ENCODE measurements at places on chromosomes 16 and 17.

- DNase-seq: no peak
Observed at GRCh38 chr17:10117581-10118001, 80.8 kb downstream of the GAS7 start.

DNA sequence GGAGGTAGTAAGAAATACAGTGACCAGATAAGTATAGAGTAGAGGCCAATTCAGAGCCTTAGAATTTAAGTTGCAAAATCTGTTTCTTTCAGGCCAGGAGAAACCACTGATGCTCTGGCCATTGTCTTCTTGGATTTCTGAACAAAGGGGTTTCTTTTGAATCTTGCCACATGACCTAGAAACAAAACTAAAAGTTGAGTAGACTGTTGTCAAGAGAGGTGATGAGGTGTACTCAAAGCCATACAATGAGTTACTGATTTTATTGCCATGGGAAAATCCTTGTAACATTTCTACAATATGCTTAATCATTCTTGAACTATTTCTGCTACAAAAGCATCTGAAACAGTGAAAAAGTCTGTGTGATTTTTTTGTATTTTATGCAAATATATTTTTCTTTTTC lies 881.3 kb downstream of the CDH11 start:
- no peak for DNase-seq

DNA sequence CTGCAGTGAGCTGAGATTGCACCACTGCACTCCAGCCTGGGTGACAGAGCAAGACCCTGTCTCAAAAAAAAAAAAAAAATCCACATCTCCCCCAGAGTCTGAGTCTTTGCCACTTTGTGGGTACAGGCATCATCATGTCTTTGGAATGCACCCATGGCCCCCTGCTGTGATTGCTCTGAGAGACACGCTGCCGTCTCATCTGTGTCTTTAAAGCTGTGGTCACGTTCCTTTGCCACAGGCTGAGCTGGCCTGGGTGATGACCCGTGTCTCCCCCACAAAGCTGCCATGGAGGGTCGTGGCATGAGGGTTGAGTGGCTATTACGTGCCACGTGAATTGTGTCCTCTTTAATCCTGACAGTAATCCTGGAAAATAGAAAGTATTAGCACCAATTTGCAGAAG lies 20.2 kb downstream of the CRISPLD2 start:
- no peak for DNase-seq

DNA sequence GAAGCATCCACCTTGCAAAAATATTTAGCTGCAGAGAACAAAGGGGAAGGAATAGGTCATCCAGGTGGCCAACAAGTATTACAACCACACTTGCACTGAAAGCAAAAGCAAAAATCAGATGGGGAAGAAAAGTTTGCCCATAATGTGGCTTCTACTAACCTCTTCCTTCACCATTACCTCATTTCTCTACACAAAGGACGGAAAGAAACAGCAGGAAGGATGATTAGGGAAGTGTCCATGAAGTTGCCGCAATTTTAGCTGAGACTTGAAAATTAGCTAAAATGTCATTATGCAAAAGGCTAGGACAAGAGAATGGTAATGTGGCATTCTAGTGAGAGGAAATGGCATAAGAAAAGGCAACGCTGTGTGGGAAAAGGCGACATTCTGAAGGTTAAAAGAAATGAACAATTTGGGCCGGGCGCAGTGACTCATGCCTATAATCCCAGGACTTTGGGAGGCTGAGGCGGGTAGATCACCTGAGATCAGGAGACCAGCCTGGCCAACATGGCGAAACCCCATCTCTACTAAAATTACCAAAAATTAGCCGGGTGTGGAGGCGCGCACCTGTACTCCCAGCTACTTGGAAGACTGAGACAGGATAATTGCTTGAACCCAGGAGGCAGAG lies 13.7 kb downstream of the KANSL1 start:
- no peak for DNase-seq

- no peak for DNase-seq
Observed at GRCh38 chr16:89583895-89584644, 8.5 kb downstream of the CPNE7 start.

- no peak for DNase-seq
Observed at GRCh38 chr16:71542377-71542776, 16.2 kb downstream of the CHST4 start.

GRCh38 chr16:48492133-48492532 lies 106.9 kb upstream of the SIAH1 start:
- DNase-seq: no peak

DNA sequence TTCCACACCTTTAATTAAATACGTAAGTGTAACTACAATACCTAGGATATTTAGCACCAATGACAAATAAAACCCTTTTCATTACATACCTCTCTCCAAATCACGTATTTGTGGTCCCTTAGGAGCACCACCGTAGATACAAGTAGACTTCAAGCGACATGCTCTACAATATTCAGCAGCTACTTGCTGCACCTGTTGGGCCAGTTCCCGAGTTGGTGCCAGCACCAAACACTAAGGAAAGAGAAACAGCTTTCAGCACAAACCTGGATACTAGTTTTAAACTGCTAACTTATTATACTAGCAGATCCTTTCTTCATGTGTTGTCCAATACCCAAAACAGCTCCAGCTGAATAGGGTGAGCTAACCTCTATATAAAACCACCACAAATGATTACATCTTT lies 2.7 kb downstream of the DDX5 start:
- no peak for DNase-seq

DNA sequence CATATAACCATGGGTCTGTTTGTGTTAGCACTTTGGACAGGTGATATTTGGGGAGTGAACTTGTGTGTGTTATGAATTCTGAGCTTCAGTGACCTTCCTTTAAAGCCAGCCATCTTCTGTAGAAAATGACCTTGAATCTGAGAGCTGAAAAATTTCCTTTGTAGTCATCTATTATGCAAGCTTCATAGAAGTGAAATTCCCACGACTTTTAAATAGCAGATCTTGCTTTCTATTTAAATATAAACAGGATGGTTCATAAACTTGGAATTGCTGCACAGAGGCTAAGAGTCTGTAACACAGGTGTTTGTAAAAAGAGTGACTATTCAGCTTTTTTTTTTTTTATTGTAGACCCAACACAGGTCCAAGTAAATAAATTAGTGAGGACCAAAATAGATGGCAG lies 85.5 kb downstream of the MARCHF10 start:
- DNase-seq: no peak

DNA sequence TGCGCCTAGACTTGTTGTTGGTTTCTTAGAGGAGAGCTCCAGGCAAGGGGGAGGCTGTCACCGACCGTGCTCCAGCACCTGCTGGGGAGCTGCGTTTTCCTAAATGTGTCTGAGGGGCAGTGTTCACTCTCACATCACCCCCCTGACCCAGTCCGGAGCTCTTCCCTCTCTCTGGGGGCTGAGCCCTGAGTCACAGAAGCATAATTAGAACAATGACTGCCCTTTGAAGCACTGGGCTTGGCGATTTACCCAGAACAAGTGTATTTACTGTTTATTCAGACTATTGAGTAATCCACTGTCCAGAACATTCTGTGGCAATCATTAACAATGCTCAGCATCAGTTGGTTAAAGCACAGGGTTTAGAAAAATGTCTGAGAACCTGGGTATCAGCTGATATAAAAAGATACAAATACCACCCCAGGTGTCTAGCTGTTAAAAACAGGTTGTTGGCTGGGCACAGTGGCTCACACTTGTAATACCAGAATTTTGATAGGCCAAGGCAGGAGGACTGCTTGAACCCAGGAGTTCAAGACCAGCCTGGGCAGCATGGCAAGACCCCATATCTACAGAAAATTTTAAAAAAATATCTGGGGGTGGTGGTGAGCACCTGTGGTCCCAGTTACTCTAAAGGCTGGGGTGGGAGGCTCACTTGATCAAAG lies 8.1 kb downstream of the CES4A start:
- peak; percentile 24 for DNase-seq

GRCh38 chr17:9802697-9803096 lies 11.3 kb upstream of the DHRS7C start:
- DNase-seq: no peak

DNA sequence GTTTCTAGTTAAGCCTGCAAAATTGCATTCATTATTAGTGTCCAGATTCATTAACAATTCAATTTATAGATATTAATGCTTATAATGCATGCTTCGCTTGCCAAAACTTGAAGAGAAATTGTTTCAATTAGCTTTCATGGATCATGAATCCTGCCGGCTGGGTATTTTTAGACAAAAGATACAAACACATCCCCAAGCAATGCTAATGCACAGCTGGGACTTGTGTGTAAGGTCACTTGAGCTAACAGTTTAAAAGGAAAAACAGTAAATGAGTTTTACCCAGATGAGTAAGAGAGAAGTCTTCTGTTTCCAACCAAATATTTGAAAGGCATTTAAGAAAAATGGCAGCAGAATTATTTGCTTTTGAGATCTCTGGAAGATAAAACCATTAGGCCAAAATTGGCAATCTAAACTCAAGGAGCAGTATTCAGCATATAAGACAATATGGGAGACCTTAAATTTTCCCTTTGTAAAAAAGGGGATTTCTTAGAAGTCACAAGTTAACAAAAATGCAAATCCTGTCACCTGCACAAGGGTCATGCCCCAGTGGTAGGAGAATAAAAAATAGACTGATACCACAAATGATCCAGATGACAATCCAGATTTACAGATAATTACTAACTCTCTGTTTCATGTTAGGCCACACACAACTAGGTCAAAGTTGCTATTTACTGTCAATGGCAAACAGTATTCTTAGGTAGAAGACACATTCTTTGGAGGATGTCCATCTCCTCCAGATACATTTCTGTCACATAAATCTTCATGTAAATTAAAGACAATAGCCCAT lies 418.4 kb upstream of the PMFBP1 start:
- DNase-seq: peak; percentile 41

DNA sequence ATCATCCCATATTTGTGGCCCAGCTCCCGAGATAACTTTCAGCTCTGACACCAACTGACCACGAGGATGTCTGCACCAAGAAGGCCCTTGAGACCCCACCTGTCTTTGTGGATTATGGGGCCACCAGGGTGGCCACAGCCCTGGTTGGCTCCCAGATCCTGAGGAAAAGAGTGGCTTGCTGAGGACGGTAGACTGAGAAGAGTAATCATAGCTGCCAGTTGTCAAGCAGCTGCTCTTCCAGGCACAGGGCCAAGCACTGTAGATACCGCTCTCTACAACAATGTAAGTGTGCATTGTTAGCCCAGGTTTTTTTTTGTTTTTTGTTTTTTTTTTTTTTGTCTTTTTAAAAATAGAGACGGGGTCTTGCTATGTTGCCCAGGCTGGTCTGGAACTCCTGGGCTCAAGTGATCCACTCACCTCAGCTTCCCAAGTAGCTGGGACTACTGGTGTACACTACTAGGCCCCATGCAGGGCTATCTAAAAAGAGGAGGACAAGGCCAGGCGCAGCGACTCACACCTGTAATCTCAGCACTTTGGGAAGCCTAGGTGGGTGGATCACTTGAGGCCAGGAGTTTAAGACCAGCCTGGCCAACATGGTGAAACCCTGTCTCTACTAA lies 9.6 kb downstream of the ZNF205 start:
- no peak for DNase-seq

GRCh38 chr16:30069611-30070462 lies 4.3 kb downstream of the ALDOA start:
- no peak for DNase-seq

DNA sequence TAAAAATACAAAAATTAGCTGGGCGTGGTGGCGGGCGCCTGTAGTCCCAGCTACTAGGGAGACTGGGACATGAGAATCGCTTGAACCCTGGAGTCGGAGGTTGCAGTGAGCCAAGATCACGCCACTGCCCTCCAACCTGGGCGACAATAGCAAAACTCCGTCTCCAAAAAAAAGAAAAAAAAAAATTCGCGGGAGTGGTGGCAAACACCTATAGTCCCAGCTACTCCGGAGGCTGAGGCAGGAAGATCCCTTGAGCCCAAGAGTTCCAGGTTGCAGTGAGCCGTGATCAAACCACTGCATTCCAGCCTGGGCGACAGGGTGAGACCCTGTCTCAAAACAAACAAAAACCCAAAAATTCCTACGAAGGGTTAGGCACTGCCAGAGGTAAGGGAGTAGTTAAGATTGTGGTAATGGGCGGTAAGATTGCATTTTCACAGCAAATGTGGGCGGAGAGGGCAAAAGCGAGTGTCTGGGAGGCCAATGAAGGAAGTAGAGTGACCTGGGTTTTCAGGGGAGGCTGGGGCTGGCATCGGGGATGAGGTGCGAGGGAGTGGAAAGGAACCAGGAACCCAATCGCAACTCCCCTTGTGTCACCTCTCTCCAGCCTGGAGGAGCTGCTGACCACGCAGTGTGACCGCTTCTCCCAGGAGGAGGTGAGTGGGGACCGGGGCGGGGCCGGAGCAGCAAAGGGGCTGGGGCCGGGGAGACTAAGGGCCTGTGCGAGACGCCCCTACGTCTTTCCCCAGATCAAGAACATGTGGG lies 2.6 kb downstream of the MYL11 start:
- no peak for DNase-seq

DNA sequence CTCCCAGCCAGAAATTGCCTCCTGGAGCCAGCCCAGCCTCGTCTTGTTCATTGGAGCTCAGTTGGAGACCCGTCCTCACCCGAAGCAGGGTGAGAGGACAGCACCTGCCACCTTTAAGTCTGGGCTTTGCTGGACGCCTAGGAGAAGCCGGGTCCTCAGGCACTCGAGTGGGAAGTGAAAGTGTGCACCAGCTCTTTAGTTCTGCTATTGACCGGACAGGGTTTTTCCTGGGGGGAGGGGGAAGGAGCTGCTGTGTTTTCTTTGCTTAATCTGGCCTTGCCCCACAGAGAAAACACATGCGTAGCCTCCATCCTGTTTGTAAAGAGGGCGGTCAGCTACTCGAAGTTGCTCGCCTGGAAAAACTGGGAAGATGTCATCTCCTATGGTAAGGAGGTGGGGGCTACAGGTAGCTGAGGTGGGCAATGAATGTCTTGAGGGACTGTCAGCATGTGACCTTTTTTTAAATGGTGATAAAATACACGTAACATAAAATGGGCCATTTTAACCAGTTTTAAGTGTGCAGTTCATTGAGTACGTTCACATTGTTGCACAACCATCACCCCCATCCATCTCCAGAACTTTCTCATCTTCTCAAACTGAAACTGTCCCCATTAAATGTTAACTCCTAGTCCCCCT lies 34.4 kb downstream of the CMIP start:
- DNase-seq: no peak

DNA sequence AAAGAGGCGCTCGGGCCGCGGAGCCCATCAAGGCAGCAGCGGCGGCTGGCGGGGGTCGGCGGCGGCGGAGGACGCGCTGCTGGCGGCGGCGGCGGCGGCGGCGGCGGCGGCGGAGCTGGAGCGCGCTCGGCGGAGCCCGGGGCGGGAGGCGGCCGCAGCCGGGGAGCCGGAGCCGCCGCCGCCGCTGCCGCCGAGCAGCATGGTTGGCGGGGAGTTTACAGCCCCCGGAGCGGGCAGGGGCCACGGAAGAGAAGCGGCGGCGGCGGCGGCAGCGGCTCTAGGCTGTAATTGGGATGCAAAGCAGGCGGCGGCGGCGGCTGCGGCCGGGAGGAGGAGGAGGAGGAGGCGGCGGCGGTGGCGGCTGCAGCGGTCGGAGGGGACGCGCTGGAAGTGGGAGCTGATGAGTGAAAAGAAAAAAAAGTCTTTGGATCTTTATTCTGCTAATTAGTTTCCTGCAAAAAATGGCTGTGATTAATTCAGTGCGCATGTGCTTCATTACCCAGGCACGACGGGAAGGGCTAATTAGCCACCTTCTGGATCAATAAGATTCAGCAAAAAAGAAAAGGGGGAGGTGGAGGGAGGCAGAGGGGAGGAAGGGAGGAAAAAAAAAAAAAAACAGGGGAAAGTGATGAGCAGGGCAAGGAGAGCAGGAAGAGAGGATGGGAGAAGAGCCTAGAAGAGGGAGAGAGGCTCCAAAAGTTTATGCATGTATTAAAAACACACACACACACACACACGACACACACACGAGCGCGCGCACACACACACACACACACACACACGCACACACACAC lies 10.9 kb upstream of the ZFHX3 start:
- no peak for DNase-seq
